ENCODE measurements at places on chromosomes 1 and 21. TPM values are rescaled to one million over a fixed set of nuclear protein-coding genes. Genes with fewer than 3 reads are reported as not detected.

DNA sequence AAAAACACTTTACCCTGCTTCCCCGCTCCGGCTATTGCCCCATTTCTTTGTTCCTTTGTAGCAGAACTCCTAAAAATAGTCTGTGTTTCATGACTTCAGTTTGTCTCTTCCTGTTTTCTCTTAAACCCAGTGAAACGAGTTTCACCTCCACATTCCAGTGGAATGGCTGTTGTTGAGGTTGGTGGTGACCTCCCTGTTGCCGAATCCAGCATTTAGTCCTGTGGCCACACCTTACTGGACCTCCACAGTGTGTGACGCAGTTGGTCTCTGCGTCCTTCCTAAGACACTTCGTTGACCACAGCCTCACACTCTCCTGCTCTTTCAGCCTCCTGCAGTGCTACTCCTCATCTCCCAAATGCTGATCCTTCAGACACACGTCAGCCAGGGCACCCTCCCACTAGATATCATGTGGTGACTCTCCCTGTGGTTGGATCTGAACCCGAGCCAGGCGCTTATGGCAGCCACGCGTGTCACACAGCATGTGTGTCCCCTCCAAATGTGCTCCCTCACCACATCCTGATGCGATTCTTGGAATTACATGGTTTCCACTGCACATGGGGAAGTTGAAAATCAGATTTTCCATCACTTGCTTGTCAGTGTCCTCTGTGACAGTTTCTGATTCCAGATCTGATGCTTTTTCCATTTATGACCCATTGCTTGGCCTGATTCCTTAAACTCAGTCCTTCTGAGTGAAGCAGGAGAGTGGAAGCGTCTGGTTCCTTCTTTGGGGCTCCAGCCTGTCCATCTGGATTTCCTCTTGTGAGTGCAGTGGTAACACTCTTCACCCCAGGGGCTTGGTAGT lies 99.1 kb upstream of the ARTN start:
- peak overlapping the region; percentile 70 for H3K27ac ChIP-seq
- peaks cover 56% of the 10 kb centered on the region for H3K4me1 ChIP-seq
- peaks cover 9% of the 10 kb centered on the region for H3K36me3 ChIP-seq
- H3K27me3 ChIP-seq: no peaks in the 10 kb centered on the region
- H3K4me3 ChIP-seq: no peak overlapping the region
- DNase-seq: no peak

Gene AMY1C
- not detected for total RNA-seq

Gene ZNF648
- total RNA-seq: not detected

Gene STRIP1
- total RNA-seq: 97.5 TPM

DNA sequence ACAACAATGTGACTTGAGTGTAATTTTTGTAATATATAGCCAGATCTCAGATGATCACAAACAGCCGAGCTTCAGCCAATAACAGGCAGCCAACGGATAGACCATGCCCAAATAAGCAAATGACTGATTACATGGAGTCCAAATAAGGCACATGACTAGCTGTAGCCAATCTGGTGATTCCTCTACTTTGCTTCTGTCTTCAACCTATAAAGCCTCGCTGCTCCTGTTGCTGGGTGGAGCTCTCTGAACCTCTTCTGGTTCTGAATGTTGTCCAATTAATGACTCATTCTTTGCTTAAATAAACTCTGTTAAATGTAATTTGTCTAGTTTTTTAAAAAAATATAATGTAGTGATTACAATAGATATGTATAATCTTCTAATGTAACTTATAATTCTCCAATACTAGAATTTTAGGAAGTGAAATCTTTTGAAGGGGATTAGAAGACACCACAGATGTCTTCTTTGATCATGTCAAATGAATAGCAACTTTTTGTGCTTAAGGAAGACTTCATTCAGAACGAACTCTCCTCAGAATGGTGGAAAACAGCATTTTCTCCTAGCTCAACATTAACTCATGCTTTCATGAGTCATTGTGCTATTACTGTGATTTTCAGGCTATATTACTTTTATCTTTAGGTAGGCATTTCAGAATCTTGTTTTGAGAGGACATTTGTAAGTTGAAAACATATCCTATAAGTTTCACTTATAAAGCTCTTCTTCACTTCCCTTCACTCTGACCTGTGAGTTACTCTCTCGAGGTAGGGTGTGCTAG lies 857.8 kb upstream of the B3GALT2 start:
- H3K4me3 ChIP-seq: no peak overlapping the region
- H3K36me3 ChIP-seq: no peaks in the 10 kb centered on the region
- no peak overlapping the region for H3K27ac ChIP-seq
- DNase-seq: no peak
- no peaks in the 10 kb centered on the region for H3K27me3 ChIP-seq
- H3K4me1 ChIP-seq: no peaks in the 10 kb centered on the region

All from B cell (primary cell).